Amniotic stem cell (primary cell): ENCODE measurements at places on chromosomes 6 and 20.

DNA sequence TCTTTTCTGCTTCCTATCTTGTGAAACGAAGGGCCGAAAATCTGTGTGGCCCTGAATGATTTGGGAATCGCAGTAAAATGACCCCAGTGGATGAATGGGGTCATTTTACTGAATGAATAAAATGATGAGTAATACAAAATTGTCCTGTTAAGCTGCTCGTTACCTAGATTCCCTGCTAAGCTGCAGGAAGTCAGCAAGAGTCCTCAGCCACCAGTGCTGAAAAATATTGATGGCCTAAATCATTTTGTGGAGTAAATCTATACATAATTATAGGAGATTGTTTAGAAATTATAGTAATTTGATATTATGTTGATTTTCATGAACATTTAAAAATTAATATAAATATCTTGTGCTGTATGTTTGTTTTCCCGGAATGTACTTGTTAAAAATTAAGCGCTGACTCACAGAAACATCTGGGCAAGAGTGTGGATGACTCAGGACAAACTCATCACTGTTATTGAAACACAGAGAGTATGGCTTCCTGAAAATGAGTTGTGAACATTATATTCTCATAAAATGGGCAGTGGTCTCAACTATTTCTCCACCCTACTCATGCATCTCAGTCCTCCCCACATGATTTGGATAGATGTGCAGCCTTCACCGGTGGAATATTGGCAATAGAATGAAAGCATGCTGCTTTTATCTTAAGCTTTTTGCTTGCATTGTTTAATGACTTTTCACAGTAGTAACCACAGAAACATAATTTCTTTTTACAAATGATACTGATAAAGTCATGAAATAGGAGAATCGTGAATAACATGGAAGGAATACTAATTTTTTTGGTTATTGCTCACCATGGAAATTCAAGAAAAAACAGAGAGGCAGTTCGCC, 36.2 kb upstream of the RGS17 start:
- peak; percentile 40 for DNase-seq

DNA sequence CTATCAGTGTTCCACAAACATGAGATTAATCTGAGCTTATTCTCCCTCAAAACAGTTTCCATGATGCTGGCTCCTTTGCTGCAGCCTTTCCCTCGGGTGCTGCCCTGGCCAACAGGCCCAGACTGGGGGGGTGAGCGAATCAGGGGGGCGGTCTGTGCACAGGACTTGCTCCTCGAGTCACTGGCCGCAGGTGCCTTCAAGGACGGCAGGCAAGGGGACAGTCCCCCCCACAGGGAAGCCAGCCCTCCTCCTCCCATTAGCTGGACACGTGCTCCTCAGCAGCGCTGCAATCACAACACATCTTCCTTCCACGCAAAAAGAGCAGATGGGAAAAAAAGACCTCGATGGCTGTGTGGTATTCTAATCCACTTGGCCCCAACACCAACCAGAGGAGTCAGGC, 10.0 kb downstream of the YTHDF1 start:
- no peak for DNase-seq

DNA sequence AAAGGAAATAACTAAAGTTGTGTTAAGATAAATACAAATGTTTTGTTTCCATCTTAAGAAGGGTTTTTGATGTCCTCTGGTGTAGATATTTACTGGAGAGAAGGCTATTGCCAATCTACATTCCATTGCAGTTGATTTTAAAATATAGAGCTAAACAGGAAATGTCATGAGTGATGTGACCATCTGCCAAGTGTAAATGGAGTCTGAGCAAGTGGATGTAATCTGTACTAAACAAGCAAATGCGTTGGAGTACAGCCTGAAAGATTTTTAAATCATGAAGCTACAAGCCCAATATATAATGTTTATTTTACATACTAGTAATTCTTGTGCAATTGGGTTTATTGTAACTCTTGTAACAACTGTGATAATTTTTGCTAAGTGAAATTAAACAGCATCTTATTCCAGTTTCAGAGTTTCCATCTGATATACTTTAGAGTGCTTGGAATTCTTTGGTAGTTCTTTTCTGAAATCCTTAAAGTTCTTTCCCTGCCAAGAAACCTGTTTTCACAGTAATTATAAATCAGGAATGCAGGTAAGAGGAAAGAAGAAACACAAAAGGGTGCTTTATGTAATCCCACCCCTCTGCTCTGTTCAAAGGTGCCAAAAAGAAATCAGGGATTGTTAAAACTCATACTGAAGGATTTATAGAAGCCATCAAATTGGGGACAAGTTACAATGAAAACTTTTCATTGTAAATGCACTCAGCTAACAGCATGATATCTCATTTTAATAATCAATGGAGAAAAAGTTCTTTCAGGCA, 47.2 kb upstream of the FLRT3 start:
- no peak for DNase-seq

GRCh38 chr20:59376109-59376841, 75.9 kb downstream of the EDN3 start:
- DNase-seq = no peak

GRCh38 chr6:75065523-75065922, 140.3 kb downstream of the COL12A1 start:
- no peak for DNase-seq

GRCh38 chr20:16555754-16556153, 17.5 kb downstream of the KIF16B start:
- no peak for DNase-seq

DNA sequence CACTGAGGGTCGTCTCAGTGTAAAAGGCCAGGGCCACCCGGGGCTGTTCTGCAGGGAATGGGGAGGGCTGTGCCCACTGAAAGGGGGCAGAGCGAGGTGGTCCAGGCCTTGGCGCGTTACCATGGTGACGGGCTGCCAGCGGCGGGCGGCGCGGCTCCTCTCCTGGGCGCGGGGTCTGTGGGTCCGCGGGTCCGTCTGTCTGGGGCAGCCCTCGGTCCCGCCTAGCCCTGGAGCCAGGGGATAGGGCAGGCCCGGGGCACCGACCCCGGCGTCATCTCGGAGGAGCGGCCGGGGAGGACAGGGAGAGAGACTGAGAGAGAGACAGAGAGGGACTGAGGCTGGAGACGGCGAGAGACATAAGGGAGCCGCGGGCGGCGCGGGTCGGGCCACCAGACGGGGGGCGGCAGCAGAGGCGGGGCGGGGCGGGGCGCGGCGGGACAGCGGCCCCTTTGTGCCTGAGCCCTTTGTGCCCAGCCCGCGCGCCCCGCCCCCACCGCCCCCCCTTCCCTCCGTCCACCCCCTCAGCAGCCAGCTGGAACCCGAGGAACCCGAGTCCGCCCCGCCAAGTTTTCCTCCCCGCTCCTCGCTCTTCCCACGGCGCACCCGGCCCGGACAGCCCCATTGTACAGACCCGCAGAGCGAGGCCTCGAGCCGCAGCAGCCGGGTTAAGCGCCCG, at the start of gene KIAA1755:
TSS of gene KIAA1755 (minus strand) at position 358 of the 676 bp plus-strand sequence. CDS start at position 123, 235 bp downstream.
- DNase-seq = no peak

- no peak for DNase-seq
Observed at GRCh38 chr20:461254-462198, 807 bp downstream of the TBC1D20 start.

DNA sequence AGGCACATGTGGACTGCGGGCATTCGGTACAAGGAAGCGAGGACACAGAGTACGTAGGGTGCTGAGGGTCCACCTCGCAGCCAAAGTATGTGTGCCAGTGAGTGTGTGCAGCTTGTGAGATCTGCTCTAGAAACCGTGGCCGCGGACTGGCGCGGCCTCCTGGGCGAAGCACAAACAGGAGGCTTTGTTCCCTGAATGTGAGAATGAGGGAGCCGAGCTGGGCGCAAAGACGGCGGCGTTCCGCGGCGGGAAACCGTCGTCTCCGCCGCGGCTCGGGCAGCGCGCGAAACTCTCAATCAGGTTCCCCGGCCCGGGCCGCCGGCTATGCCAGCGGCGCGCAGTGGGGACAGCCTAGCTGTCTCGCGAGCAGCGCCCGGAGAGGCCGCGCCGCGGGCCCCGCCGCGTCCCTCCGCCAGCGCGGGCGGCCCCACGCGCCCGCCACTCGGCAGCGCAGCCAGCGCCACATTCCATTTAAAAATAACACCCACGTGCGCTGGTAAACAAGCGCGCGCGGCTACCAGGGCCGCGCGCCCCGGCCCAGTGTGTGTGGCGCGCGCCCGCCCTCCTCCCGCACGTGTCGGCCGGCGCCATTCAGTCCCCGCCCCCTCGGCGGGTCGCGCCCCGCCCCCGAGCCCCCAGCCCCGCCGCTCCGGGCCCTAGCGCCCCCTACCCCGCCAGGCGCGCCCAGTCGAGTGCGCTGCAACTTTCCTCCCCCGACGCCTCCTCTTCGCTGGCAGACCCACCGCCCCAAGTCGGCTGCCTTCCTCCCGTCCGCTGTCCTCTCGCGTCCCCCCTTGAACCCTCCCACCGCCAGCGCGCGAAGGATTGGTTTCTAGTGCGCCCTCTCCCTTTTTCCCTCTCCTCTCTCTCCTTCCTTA, 3.0 kb upstream of the FOXO3 start:
- peak; percentile 47 for DNase-seq

DNA sequence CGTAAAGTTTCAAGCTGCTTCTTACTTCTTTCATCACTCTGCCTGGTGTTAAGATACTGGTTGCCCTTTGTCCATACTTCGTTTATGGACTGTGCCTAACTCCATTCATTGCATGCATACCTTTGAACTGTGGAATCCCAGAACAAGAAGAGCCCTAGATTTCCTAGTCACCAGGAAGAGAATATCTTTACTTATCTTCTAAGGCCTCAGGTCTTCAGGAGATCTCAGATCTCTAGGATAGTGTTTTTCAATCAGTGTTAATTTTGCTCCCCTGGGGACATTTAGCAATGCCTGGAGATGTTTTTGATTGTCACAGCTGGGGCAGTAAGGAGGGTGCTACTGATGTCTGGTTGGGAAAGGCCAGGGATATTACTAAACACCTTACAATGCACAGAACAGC, 35.5 kb upstream of the GJA1 start:
- no peak for DNase-seq

DNA sequence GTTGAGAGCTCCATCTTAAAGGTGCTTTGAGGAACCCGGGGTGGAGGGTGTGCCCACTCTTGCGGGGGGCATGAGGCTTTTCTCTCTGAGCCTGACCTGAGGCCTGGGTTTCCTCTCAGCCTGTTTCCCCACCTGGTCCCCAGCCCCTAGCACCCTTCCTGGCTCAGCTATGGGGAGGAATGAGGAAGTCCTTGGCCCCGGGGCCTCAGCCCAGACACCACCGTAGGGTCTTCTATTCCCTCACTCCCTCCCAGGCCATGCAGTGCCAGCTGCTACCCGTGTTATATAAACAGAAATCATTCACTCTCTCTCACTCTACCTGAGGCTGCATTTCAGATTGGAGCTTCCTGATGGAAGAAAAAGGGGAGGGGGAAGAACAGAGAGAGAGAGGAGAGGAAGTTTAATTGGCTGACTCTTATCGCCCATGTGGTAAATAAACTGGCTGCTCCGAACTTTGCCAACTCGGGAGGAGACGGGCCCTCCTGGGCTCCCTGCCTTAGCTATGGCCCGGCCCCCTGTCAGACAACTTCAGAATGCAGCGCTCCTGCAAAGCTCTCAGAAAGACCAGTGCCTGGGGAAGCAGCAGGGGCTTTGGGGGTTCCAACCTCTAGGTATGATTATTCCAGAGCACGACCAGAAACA, 2.8 kb downstream of the CDH22 start:
- DNase-seq = no peak

- no peak for DNase-seq
Observed at GRCh38 chr6:148565321-148565926, 181.4 kb upstream of the UST start.

DNA sequence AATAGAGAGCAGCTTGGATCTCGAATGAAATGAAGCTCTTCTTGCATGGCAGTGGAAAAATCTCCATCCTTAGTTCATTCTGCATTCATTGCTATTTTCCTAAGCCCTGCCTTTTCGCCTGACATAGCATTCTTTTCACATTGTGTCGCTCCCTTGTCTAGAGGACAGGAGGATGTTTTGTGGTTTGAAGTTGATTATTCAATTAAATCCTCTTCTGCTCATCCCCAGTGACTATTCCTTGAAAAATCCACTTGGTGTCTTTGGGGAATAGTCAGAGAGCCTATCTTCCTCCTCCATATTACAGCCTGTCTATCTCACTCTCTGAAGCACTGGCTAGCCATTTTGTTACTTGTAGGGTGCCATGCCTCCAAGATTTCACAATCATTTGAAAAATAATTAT, 161.2 kb downstream of the KLHL32 start:
- DNase-seq = no peak

GRCh38 chr6:145529582-145529981, 205.7 kb downstream of the EPM2A start:
- DNase-seq = no peak
